NCI-H1092 treated with DMSO at 0.1 percent for 48 hours (cell line): ENCODE measurements at places on chromosomes 1 and 21.

- no peak for DNase-seq
Measured at GRCh38 chr1:198118134-198118533, 38.7 kb upstream of the NEK7 start.

DNA sequence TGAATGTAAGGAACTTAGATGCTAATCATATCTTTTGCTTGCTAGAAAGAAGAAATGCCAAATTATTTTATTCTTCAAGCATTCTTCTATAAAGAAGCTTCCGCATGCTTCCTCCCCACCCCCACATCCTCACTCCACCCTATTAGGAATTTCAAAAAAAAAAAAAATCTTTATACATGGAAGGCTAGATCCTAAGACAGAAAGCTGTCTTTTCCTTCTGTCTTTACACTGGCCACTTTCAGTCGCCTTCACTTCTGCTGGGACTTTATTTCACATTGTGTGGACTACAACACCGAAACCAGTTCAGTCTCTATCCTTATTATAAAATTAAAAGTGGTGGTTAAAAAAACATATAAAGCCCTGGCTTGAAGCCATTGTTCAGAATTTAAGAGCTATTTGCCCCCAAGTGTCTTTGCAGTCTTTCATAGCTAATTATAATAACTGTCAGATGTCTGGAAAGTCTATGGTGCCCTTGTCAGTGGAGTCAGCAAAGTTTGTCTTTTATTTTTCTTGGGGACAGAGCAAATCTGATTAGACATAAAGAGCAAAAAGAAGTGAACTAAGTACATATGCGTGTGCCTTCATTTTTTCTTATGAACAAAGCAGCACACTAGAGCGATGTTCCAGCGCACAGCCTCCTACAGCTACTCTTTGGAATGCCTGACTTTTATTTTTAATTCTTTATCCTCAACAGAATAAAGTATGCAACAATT is 297.7 kb downstream of the PTPRC start:
- peak; percentile 15 for DNase-seq

GRCh38 chr1:157105988-157106812 is 6.6 kb upstream of the ETV3L start:
- DNase-seq, result no peak

DNA sequence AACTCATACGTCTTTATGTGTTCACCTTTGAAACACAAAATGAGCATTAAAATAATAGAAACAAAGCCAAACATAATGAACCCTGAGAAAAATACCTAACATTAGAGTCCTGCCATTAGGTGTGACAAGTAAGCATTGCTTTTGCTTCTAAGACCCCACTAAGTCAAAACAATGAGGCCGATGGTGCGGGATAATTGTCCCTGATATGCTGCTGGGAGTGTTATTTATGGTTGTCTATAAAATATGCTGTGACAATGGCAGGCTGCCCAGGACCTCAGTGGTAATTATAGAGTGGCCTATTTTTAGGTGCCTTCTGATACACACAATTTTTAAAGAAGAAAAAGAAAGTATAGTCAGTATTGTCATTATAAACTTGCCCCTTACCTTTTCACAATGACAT is 1423.1 kb downstream of the AMY1C start:
- DNase-seq, result peak; percentile 61

- no peak for DNase-seq
Measured at GRCh38 chr1:149848340-149849110, 50.8 kb upstream of the BOLA1 start.

DNA sequence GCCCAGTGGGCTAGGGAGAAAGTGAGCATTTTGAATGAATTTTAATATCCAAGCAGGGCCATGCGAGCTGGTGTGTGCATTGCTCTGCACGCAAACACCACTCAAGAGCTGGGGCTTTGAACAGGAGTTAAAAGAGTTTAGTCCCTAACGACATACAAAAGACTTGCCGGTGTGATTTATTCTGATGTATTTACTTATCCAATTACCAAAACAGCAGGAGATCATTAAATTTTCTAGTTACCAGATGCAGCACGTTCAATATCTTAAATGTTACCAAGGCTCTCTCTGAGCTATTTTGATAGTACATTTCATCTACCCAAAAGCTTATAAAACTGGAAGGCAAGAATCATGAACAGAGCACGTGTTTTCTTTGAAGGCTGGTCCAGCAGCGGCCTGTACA is 30.0 kb upstream of the DMRTA2 start:
- DNase-seq, result no peak

DNA sequence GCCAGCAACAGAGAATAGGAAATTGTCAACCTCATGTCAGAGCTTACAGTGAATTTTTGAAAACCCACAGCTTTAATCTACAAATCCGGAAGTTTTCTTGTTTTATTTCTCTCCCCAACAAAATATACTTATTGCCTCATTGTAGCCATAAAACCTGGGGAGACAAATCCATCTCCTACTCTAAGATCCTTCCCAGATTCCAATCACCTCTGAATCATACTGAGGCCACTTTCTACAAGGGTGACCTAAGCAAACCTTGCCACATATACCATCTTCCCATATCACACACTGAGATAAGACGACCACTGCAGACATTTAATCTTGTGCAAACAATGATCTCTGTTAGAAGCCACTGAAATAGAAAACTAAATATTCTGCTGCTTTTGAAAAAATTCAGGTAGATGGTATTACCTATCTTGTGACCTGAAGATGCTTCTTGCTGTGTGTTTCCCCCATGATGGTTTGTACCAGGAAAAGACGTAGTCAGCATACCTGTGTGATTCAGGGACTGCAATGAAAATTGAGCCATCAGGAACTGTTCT is 171.5 kb upstream of the DUSP10 start:
- no peak for DNase-seq

DNA sequence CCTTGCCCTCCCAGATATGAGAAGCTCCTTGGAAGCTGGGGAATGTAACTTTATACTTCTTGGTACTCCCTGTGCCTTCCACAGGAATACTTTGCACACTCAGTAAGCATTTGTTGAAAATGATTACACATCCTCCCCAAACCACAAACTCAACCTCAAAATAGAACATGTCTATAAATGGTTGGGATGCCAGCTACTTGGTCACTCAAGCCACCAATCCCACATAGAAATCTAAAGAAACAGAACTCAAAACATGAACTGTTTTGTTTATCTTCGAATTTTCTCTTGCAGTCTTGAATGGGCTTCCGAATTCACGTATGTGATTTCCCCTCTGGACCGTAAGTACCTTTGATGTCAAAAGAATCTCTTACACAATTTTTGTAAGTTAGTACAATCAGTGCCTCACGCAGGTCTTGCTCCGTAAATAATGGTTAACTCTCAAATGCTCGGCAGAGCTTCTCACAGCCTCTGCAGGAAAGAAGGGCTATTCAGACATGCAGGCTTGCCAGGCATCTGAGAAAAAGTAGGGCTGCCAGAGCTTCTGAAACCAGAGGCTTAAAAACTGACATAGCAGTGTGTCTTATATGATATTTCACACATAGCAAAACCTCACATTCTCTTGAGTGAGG is 26.9 kb downstream of the SORT1 start:
- DNase-seq, result no peak

DNA sequence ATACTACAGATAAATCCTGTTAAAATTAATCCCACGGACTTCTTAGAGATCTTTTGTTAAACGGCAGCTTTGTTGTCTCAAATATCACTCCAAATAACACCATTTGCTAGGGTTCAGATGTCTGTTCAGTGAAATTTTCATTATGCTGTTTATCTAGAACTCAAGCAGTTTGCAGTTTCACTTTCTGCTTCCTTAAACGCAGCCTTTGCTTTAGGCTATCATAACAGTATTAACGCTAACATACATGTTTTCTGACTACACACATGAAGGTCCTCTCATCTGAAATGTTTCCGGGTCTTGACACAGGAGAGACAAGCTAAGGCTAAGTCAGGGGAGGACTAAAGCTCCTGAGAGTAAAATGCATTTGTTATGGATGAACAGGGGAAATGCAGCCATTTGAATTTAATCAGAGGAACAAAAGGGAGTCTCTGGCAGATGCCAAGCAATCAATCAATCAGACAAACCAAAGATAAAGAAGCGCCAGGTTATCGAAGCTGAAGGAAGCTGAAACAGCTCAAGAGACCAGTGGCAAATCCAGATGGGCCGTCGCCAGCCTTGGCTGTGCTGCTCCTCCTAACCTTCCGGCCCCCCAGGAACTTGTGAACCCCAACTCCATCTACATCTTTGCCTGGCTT is 16.9 kb downstream of the CCSAP start:
- no peak for DNase-seq
